ENCODE measurements at places on chromosomes 3 and 15.

- DNase-seq: no peak
Measured at GRCh38 chr3:192054881-192055280, 593.9 kb downstream of the PYDC2 start.

DNA sequence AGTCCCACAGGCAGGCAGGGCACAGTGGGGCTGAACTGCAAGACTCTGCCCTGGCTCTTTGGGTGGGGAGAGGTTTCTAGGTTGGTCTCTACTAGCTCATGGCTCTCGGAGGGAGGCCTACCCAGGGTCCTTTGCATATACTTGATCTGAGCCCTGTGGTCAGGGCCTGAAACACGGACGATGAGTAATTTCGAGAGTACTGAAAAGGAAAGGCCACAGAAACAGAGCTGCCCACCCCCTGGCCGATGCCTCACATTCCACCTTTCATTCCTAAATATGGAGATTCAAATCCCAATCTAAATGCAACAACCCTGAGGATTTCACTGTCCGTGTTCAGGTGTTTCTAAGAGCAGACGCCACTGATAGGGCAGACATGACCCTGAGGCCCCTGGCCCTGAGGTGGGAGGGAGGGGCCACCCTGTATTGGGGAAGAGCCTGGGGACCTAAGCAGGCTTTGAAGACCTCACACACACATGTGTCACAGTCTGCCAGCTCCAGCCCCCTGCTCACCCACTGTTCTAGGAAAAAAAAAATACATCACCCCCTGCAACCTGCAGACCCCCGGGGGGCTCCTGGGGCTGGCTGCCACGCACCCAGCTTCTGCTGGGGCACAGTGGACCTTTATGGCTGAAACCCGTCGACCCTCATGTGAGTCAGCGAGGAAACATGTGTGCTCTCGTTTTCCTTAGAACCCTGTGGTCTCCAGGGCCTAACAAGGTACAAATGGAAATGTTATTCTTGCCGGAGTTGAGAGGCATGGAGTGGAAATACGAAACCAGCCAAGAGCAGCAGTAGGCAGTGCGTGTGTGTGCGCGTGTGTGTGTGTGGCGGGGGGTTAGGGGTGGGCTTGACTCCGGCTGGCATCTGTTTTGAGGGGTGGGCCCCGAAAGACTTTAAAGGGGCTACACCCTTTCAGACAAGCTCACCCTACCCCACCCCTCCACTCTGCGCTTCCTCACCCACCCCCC is 112.7 kb downstream of the CHSY1 start:
- no peak for DNase-seq

- DNase-seq: no peak
Measured at GRCh38 chr3:36900474-36901443, 44.1 kb downstream of the TRANK1 start.

- no peak for DNase-seq
Measured at GRCh38 chr3:124685067-124685466, 45.2 kb upstream of the UMPS start.

DNA sequence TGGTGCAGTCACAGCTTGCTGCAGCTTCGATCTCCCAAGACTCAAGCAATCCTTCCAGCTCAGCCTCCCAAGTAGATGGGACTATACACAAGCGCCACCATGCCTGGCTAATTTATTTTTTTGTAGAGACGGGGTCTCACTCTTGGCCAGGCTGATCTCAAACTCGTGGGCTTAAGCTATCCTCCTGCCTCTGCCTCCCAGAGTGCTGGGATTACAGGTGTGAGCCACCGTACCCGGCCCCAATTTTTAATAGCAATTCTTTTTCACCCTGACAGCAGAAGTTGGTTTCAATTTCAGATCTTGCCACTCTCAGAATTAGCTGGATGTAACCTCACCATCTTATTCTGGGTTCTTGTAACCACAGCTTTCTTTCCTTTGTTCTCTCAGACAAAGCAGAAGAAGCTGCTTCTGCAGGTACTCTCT is 64.8 kb downstream of the TRIM71 start:
- peak; percentile 11 for DNase-seq

- DNase-seq: no peak
Measured at GRCh38 chr3:55127565-55127964, 199.7 kb upstream of the LRTM1 start.

- DNase-seq: no peak
Measured at GRCh38 chr3:122538956-122539490, 24.3 kb upstream of the KPNA1 start.

DNA sequence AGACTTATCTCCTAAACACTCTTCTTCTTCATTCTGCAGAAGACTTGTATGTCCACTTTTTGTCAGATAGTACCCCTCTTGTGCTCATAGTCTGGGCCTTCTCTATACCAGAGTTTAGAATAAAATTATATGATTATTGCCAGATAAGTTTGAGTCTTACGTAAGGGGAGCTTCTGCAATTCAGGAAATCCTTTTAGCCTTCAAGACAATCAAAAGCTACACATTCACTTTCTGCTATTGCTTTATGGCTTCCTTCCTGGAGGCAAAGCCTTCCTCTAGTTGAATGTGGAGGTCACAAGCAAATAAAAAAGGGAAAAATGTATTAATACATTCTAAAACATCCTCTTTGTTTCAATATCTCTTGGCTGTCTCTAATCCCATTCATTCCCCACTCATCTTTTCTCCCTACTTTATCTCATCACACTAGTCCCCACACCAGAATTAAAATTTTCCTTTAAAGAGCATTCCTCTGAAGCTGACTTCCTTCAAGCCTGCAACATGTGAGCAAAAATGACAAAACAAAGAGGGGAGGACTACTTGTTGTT is 186.8 kb downstream of the CPNE4 start:
- no peak for DNase-seq
